Trophoblast cell (in vitro differentiated cells and primary cell): ENCODE measurements at places on chromosomes 7 and 10.

DNA sequence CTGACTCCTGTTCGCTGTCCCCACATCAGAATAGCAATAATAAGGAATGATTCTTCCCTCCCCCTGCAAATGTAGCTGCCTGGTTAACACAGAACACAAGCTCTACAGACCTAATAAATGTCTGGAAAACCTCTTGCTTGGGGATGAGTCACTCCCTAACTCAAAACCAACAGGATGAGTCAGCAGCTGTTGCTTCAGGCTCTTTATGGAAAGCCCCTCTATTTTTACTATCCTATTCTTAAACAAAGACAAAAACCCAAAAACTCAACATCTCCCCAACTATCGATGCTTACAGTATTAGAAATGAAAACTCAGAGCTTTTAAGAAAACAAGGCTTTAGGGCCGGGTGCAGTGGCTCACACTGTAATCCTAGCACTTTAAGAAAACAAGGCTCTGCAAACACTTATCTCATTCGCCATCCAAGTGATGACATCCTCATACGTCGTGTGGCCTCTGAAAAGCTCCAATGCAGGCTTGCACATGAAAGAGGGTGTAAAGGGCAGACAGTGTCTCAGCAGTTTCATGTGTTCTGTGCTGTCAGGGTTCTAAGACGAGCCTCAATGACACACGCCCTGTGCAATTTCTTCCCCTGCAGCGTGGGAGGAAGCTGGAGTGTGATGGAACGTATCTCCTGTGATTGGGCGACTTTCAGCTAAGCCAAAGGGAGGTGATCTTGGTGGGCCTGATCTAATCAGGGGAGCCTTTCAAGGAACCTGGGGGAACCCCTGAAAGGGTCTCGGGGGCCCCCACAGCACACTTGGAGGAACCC is 70.1 kb downstream of the AMZ1 start:
- DNase-seq, result peak; percentile 95

GRCh38 chr10:131982796-131983195 is 1.1 kb upstream of the BNIP3 start:
- DNase-seq, result no peak

GRCh38 chr7:106108991-106109390 is 3.1 kb downstream of the SYPL1 start:
- DNase-seq, result no peak

GRCh38 chr7:75888464-75889222 is 9.8 kb downstream of the RHBDD2 start:
- no peak for DNase-seq

DNA sequence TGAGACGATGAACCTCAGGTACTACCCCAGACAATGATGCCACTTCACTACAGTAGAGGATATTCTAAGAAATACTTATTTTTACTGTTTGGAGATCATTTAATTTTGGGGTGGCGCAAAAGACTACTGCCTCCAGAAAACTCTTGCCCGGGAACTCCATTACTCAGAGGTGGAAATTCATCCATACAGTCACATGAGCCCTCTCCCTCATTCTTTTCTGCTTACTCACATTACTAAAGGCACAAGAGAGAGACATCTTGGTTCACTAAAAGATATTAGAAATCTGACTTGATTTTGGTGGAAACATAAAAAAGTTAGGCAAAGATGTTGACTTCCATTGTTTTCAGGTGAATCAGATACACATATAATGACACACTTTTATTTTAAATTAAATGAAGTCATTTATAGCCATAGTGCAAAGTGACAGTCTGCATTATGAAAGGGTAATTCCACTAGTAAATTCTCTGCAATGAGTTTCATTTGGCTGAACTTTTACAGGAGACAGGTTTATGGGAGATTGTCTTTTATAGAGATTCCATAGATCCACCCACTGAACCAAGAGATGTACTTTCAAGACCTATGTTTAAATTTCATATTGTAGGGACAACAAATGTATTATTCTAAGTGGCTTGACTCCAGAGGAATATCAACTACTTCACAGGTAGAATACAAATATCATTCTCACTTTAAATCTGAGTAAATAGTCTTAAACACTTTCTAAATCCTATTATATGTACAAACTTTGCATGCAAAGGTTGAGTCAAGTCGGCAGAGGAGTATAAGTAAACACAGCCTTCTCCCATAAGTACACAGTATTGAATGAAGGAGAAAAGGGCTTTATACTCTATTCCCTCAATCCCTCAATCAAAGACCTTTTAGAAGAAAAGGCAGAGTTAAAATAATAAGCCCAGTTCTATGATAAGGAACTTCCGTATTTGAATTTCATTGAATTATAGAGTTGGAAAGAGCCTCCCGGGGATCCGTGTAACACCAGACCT is 18.8 kb downstream of the NEBL start:
- no peak for DNase-seq

GRCh38 chr10:126387931-126388911 is at the start of gene ADAM12:
Gene ADAM12 (minus strand): TSS chr10:126388477. CDS start chr10:126388145, 332 bp downstream.
- DNase-seq, result peak; percentile 94

- no peak for DNase-seq
Measured at GRCh38 chr10:93993414-93993781, 333 bp upstream of the PLCE1 start.

DNA sequence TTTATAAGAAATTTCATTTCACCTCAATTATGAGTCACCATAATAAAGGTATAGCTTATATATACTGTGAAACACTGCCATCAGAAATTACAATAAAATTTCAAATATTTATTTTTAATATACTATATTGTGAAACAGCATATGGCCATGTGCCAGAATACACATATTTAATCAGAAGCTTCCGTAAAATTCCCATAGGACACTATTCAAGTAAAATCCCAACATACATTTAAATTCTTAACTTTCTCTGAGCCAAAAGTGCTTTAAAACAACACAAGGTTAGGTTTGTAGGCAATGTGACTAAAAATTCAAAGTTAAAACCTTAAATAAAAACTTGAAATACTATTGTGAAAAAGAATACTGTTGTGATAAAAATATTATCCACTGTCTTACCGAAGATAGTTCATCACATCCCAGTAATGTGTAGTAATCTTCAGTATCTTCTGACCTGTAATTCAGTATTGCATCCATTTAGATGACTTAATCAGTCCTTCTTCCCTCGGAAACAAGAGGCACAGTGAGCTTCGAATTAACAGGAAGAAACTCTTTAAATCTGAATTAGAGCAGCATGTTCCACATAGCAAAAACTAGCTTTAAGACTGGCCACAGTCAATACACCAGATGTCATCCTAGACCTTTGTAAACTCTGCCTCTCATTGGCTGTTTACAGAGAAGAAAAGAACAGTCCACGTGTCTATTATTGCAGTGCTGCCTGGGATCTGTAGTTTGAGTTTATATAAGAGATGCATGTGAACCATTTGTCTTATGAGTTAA is at the start of gene DNAJC12:
Gene DNAJC12, minus strand, starts transcription at position 648 of the 774 bp plus-strand sequence. Its CDS starts 177 bp downstream, at position 471.
- no peak for DNase-seq

- no peak for DNase-seq
Measured at GRCh38 chr10:129870474-129870757, 93.7 kb downstream of the EBF3 start.

- DNase-seq, result no peak
Measured at GRCh38 chr7:124919841-124920240, 9.8 kb downstream of the POT1 start.

- DNase-seq, result peak; percentile 74
Measured at GRCh38 chr10:24333736-24334135, 124.8 kb downstream of the KIAA1217 start.

- DNase-seq, result peak; percentile 68
Measured at GRCh38 chr7:137073571-137074325, 205.3 kb downstream of the CHRM2 start.

GRCh38 chr10:110337906-110338305 is 33.2 kb upstream of the SMNDC1 start:
- DNase-seq, result no peak

GRCh38 chr10:52313933-52314821 is at the start of gene DKK1:
Gene DKK1 (plus strand): TSS chr10:52314281. CDS start chr10:52314435, 154 bp downstream.
- DNase-seq, result peak; percentile 76

DNA sequence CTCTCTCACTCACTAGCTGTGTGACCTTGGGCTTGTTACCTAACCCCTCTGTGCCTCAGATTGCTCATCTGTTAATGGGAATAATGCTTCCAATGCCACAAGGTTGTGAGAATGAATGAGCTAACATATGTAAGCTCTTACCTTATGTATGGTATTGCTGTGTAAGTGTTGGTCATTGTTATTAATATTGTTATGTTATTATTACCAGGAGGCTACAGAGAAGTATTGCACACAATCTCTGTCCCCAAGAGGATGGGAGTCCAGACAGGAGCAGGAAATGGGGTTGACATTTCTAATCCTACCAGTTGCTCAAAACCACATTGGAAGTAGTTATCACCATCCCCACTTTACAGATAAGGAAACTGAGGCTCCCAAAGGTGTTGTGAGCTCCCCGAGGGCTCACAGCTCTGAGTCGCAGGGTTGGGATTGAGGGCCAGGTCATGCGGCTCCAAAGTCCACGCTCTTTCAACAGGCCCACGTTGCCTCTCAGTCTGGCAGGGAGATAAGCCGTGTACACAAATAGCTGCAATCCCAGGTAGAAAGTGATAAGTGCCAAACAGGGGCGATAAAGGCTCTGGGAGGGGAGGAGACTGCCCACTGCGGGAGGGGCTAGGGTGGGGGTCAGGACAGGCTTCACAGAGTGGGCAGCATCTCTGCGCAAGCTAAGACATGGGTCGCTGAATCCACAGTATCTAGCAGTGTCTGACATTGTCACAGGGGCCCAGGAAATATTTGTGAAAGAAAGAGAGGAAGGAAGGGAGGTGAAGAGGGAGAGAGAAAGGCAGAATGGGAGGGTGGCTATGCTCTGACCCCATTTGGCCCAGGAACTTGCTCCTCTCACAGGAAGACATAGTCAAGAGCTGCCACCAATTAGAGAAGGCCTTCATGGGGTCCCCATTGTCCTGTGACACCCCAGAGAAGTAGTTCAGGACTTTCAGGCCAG is 9.6 kb upstream of the ZMIZ1 start:
- no peak for DNase-seq

DNA sequence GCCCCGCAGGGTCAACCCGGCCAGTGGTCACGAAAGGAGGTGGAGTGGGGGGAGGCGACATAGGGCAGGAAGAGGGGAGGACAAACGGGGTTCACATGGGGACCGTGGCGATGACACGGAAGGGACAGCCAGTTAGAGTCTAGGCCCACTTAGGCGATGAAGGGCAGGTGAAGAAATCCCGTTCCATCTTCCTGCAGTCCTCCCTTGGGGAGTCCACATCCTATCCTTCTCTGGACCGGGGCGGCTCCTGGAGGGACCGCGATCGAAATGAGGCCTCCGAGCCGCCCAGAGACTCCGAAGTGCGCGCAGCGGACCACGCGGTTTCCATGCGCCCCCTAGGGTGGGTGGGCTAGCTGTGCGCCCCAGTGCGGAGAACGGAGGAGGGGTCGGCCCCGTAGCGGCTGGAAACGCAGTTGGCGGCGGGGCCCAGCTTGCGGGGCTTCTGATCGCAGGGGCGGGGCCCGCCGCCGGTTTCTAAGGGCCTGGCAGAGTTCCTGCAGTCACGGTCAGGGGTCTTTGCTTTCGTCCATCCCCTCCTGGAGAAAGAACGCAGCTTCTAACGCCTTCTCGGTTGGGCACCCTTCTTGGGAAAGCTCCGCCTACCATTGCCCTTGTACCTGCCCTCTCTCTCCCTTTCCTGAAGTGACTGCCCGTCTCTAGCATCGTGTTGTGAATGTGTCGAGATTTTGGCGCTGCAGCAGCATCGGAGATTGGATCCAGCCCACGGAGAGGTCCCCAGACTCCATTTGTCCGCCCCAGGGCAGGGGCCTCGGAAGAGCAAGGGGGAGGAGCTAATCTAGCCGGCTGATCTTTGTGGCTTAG is 17.9 kb upstream of the TMEM225B start:
- DNase-seq, result no peak

DNA sequence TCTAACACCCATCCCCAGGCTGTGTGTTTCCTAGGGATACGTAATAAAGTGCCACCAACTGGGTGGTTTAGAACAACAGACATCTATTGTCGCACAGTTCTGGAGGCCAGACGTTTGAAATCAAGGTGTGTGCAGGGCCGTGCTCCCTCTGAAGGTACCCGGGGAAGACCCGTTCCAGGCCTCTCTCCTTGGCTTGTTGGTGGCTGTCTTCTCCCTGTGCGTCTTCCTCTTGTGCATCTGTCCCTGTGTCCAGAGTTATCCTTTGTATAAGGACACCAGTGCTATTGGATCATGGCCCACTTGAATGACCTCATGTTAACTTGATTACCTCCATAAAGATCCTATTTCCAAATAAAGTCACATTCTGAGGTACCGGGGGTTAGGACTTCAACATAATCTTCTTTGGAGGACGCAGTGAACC is 15.6 kb downstream of the GRK5 start:
- DNase-seq, result no peak

DNA sequence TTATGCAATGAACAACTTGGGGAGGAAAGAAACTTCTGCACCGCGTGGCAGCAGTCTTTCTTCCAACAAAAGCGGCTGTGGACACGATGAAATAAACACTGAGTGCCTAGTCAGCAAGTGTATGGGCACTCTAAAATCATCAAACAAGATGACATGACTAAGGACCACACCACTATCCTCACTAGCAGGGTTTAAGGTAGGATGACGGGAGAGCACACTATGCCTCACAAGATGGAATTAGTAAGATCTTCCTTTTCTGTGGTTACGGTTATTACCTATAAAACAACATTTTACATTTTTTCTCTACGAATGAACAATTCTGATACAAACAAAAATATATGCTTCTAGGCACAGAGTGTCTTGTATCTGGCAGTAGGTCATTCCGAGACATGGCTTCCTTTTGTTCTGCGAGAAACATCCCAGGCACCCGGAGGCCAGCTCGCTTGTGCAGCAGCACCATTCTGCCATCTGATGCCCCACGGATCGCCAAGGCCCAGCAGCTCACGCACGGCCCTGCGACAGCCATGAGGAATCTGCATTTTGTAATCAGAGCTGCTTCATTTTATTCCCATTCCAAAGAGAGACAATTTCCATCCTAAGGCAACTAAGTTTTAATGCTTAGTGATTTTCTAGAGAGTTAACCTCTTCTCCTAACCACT is 54.1 kb upstream of the NCAPG2 start:
- DNase-seq, result no peak

- DNase-seq, result no peak
Measured at GRCh38 chr10:61951144-61951483, 49.6 kb downstream of the ARID5B start.

GRCh38 chr10:59820471-59820870 is 67.2 kb upstream of the MRLN start:
- DNase-seq, result no peak

- DNase-seq, result no peak
Measured at GRCh38 chr7:21076574-21076973, 289.9 kb upstream of the SP8 start.

DNA sequence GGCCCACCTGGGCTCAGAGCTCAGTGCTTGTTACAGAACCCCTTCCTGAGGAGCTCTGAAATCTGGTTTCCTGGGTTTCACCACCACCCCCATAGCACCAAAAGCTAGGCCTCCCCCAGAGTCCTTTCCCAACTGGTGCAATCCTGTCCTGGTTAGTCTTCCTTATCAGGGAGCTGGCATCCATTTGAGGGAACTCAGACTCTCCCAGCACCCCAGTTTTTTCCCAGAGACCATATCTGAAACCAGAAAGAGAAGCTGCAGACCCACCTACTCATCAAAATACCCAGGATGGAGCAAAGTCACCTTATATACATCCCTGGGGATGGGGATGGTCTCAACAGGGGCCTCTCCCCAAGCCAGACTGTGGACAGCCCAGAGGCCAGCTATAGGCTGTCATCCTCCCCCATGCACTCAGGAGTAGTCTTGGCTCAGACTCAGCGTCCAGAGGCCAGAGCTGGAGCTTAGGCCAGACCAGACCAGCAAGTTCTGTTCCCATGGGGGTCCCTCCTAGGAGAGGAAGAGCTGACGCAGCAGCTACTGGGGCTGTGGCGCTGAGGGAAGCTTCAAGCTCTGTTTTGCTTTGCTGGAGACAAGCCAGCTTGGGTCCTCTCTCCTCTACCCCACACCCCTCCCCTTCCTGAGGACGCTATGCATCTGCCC is 3.0 kb downstream of the TBATA start:
- DNase-seq, result no peak

- no peak for DNase-seq
Measured at GRCh38 chr10:88415533-88416130, 167.5 kb downstream of the RNLS start.
